ENCODE measurements at places on chromosomes 6 and 20. TPM values are rescaled to one million over a fixed set of nuclear protein-coding genes. Genes with fewer than 3 reads are reported as not detected.

DNA sequence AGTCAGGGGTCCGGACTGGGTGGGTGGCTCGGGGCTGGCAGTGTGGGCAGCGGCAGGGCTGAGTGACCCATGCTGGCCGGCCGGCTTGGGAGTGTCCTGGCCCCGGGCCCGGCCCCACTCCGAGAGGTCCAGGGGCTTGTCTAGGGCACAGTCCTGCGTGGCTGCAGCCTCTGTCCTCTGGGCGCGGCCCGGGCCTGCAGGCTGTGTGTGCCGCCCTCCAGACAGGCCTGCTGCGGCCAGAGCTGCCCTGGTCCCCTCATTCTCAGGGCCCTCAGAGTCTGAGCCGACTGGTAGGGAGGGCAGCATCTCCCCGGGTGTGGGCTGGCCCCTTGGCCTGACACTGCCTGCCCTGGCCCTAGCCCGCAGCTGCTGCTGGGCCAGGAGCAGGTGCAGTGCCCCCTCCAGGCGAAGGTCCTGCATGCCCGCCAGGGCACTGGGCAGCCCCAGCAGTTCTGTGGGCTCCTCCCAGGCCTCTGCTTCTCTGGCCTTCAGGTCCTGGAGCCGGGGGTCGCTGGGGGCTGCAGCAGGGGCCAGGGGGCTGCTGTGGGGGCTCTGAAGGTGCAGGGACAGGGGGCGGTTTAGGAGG is 6.9 kb upstream of the CABLES2 start:
- H3K36me3 ChIP-seq: no peaks in the 10 kb centered on the region
- H3K4me1 ChIP-seq: peaks cover 12% of the 10 kb centered on the region
- no peak overlapping the region for H3K4me3 ChIP-seq
- peaks cover 22% of the 10 kb centered on the region for H3K27me3 ChIP-seq

DNA sequence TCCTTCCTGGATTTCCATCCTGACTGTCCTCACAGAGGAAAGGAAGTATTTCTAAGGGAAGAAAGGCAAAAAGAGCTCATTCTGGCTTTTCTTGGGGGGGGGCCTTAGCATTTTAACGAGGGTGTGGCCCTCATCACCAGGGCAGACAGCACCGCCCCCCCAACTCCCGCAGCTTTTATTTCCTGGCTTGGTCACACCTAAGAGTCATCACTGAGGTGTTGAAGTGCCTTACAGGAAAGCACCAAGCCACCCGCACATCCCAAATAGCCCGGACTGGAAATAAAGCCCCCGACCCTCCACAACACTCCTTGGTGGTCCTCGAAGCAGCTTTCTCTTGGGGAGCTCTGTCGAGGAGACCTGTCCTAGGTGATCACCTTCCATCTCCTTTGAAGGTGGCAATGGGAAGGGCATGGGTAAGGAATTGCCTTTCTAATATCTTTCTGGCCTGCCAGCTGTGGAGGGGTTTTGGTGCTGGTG is 1.3 kb downstream of the PTK7 start:
- peak overlapping the region; percentile 63 for H3K4me3 ChIP-seq
- H3K4me1 ChIP-seq: peaks cover 19% of the 10 kb centered on the region
- no peak for DNase-seq
- peak overlapping the region; percentile 69 for H3K27ac ChIP-seq
- H3K36me3 ChIP-seq: no peaks in the 10 kb centered on the region

DNA sequence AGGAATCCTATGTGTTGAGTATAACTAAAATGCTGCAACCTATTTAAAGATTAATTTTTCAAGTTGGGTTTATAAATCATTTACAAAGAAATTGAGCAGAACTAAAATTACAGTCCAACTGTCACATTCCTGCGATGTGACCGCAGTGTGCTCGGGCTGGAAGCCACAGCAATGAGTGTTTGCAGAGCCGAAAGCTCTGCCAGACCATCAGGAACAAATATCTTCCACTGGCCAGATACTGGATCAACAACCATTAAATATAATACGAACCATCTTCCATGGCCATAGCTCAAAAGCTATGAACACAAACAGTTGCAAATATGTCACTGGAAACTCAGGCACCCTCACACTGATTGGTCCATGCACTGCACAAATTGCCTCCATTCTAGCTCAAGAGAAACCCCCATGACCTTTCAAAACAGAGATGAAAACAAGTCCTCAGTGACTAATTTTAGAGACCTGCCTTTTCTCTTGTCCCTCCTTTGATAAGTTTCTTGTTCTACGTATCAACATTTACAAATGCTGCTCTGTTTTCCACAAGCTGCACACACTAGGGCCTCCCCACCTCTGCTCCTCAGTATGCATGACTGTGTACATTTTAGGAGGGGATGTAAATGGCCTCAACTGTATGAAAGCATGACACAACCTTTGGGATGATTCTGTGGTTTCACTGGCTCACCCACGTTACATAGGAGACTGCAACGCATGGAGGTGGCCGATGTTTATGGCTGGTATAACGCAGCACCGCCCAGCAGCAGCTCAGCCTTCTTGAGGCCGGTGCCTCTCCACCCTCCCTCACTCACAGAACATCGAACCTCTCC is 171.7 kb downstream of the WDR27 start:
- H3K4me1 ChIP-seq: no peaks in the 10 kb centered on the region
- H3K4me3 ChIP-seq: no peak overlapping the region
- peak; percentile 88 for DNase-seq
- H3K27ac ChIP-seq: peak overlapping the region; percentile 62
- H3K36me3 ChIP-seq: no peaks in the 10 kb centered on the region

DNA sequence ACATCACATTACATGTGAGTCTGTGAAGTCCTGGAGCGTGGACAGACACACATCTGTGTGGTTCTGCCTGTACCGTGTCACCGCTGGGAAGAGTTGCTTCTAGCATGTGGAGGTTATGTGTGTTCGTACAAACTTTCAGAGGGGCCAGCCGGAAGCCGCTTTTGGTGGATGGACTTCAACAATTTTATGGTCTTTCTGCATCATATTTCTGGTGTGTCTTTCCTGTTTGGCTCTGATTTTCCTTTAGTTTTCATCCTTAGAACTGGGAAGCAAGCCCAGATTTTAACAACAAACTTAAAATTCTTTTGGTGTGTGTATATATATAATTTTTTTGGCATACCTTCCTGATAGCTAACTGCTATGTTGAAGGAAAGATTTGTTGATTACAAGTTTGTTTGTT is 71.2 kb downstream of the TIAM2 start:
- no peaks in the 10 kb centered on the region for H3K27me3 ChIP-seq
- no peaks in the 10 kb centered on the region for H3K36me3 ChIP-seq
- no peak overlapping the region for H3K27ac ChIP-seq
- no peaks in the 10 kb centered on the region for H3K4me1 ChIP-seq
- peak; percentile 58 for DNase-seq

GRCh38 chr6:20657274-20657800 is 123.1 kb downstream of the CDKAL1 start:
- no peaks in the 10 kb centered on the region for H3K36me3 ChIP-seq
- H3K4me1 ChIP-seq: no peaks in the 10 kb centered on the region
- H3K4me3 ChIP-seq: no peak overlapping the region
- H3K27me3 ChIP-seq: no peaks in the 10 kb centered on the region
- H3K27ac ChIP-seq: no peak overlapping the region

Gene GNRH2
- polyA plus RNA-seq: 0.87 TPM

Gene KHDC3L
- 0.13 TPM for polyA plus RNA-seq

Gene SCUBE3
- 4.6 TPM for polyA plus RNA-seq

Gene SLCO4A1
- polyA plus RNA-seq: 0.48 TPM

Gene LHFPL5
- not detected for polyA plus RNA-seq

Gene AIF1
- polyA plus RNA-seq: 21.3 TPM
